ENCODE measurements at places on chromosomes 11 and 22.

GRCh38 chr22:26172389-26172990, 3.2 kb downstream of the SEZ6L start:
- DNase-seq: no peak

- DNase-seq: no peak
Measured at GRCh38 chr11:15688351-15688792, 573.6 kb downstream of the INSC start.

DNA sequence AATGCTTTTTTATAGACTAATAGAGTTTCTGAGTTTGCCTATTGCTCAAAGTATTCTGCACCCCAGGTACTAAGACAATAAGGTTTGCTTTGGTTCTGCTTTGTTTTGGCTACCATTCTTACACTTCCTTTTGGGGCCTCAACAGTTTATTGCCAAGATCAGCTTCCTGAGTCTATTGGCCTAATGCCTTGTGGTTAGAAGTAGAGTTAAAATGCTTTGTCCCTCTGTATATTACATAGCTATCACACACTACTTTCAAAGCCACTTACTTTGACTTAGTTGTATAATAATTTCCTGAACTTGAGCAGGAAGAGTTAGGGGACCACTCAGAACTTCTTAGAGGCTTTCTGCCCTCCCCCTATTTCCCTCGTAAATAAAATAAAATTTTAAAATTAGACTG, 96.5 kb downstream of the DLG2 start:
- DNase-seq: no peak

GRCh38 chr11:66281001-66281400, 3.0 kb downstream of the CNIH2 start:
- DNase-seq: no peak

DNA sequence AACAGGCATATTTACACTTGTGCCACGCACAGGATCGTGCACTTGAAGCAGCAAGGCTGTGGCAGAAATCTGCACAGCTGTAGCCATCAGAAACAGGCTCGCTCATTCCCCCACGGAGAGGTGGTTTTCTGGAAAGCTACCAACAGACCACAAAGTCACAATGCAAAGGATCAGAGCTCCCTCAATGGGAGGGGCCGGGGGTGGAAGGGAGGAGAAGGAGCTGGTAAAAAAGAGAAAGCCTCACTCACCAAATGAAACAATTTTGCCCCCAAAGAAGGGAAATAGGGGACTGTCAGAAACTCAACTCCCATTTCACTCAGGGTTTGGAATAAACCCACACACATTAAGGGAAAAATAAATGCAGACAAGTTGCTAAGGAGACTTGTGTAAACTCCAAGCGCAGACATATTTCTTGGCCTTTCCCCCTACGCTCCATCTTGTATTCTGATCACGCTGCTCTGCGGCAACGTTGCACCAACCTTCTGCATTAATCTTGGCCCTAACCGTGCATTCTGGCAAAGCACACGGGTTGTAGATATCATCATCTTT, 43.2 kb upstream of the BLID start:
- no peak for DNase-seq

DNA sequence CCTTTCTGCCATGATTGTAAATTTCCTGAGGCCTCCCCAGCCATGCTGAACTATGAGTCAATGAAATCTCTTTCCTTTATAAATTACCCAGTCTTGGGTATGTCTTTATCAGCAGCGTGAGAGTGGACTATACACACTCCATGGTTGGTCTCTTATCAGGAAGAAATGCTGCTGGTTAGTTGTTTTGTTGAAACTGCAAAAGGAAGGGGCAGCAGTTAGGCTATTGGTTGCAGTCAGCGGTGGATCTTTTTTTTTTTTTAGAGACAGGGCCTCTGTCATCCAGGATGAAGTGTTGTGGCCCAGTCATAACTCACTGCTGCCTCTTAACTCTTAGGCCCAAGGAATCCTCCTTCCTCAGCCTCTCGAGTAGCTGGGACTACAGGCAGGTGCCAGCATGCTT, 51.7 kb downstream of the HSD17B12 start:
- DNase-seq: no peak

- no peak for DNase-seq
Measured at GRCh38 chr11:72637198-72637597, 37.0 kb downstream of the PDE2A start.

DNA sequence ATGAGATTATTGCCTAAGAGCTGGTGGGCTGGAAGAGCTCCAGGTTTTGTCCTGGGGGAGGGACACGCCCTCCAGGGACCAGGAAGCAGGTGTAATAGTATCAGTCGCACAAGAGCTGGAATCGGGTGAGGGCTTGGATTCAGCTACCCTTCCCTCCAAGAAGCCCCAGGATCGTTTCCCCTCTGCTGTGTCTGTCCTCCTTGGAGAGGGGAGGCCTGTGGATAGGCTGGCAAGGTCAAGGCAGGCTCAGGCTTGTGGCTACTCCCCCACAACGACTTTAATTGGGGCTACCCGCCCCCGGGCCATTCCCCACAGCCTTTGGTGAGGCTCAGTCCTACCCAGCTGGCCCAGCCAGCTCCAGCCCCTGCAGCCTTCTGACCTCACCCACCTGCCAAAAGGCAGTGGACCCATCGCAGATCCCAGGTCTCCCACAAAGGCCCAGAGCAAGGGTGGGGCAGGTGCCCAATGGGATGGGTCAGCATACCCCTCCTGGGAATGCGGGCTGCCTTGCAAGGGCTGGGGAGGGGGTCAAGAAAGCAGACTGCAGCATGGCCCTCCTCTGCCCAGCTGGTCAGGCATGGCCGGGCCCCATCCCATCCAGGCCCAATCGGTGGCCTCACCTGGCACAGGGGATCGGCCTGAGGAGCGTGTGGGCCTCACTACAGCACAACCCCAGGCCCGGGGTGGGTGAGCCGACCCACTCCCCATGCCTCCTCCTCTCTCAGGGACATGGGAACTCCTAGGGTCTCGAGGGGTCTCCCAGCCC, 1.0 kb downstream of the CTSD start:
- DNase-seq: peak; percentile 8

- no peak for DNase-seq
Measured at GRCh38 chr11:85709941-85710702, 24.1 kb upstream of the CCDC89 start.

DNA sequence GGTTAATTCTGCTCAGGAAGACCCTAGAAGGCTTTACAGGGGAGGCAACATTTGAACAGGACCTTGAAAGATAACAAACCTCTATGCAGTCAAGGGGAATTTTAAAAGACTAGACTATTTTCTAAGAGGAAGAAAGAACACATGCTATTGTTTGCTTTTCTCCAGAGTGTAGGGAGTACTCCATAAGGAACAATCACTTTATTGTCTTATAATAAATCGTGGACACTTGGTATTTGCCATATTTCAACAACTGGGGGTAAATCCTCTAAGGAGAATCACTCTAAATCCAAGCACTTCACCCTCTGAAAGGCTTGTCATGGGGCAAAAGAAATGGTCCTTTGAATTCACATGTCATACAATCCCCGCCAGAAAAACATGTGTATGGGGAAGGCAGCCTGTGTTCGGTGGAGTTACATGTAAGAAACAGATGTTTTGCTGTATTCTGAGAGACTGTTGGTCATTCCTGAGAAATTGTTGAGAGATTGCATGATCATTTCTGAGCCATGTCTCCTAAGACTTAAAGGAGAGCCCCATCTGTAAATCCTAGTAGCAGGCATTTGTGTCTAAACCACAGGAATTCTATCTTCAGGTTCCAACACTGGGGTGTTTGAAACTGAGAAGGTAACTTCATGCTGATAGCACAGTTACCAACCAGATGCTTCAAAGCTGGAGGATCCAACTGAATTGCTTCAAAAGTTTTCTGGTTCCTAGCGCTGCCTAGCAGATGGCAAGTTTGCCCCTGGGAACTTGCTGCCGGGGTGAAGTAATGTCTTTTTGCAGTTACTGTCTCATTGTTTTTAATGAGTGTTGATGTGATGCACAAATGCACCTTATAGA, 66.8 kb downstream of the FZD4 start:
- DNase-seq: no peak

DNA sequence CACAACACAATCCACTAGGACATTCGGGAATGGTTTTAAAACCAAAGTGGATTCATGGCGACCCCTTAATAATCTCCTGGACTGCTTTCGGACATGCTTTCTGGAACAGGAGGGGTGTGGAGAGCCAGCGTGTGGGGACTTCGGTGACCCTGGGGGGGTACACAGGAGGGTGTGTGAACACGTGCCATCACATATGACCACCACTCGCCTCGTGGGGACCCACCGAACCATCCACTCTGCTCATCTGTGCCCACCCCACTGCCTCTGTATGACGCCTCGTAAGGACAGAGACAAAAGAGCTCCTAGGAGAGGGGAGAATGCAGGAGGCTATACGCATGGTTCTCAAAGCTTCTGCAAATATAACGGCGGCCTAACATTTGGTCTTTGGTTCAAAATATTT, 8.9 kb downstream of the LTO1 start:
- DNase-seq: no peak

DNA sequence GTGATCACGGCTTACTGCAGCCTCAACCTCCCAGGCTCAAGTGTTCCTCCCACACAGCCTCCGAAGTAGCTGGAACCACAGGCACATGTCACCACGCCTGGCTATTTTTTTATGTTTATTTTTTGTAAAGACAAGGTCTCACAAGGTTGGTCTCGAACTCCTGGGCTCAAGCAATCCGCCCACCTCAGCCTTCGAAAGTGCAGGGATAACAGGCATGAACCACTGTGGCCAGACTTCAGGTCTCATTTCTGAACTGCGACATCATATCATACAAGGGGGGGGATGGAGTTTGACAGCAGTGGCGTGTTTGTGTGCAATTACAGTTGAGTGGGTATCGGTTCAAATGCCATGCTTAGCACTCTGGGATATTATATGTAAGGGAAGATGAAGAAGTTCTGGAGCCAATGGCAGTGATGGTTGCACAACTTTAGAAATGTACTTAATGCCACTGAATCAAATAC, 6.9 kb downstream of the NAALADL1 start:
- no peak for DNase-seq

GRCh38 chr22:42992886-42993479, 22.0 kb downstream of the PACSIN2 start:
- no peak for DNase-seq

- DNase-seq: no peak
Measured at GRCh38 chr11:69362315-69362714, 68.4 kb downstream of the MYEOV start.

- DNase-seq: no peak
Measured at GRCh38 chr11:24589064-24589463, 92.2 kb downstream of the LUZP2 start.

GRCh38 chr22:34055525-34056200, 135.4 kb upstream of the LARGE1 start:
- no peak for DNase-seq

DNA sequence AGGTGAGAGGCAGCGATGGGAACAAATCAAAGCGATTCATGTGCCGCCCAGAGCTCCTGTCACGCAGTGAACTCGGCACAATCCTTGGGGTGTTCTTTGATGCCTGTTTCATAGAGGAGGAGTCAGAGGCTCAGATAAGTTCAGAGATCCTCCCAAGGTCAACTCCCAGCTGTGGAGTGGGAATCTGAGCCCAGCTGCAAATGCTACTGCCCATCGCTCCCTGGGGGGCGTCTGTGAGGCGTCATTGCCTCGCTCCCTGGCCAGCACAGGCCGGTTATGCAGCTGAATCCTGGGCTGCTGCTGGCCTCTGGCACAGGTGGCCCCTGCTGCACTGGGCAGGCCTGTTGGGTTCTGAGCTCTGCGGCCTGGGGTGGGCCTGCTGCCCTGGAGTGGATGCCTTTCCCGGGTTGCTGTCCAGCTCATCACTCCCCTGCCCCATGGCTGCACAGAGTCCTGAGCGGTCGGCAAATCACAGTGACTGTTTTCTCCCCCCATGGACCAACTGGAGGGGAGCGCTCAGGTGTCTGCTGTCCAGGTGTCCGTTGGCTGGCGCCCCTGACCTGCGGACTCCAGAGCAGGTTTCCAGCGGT, 36.3 kb upstream of the SHISAL1 start:
- DNase-seq: no peak

GRCh38 chr11:76523147-76523546, 78.3 kb downstream of the EMSY start:
- DNase-seq: no peak

- no peak for DNase-seq
Measured at GRCh38 chr11:16897470-16898061, 116.6 kb downstream of the PLEKHA7 start.

GRCh38 chr11:76603202-76603601, 67.3 kb downstream of the LRRC32 start:
- no peak for DNase-seq

GRCh38 chr11:55819330-55819729, at the start of gene OR5D18:
Gene OR5D18, plus strand, starts transcription at chr11:55819630. Its CDS starts 0 bp downstream, at chr11:55819630.
- no peak for DNase-seq

GRCh38 chr11:114106986-114107385, 47.5 kb downstream of the ZBTB16 start:
- DNase-seq: no peak

- DNase-seq: no peak
Measured at GRCh38 chr11:14374922-14375830, 16.2 kb upstream of the RRAS2 start.

GRCh38 chr11:34358258-34358727, 483 bp upstream of the ABTB2 start:
- DNase-seq: peak; percentile 58

DNA sequence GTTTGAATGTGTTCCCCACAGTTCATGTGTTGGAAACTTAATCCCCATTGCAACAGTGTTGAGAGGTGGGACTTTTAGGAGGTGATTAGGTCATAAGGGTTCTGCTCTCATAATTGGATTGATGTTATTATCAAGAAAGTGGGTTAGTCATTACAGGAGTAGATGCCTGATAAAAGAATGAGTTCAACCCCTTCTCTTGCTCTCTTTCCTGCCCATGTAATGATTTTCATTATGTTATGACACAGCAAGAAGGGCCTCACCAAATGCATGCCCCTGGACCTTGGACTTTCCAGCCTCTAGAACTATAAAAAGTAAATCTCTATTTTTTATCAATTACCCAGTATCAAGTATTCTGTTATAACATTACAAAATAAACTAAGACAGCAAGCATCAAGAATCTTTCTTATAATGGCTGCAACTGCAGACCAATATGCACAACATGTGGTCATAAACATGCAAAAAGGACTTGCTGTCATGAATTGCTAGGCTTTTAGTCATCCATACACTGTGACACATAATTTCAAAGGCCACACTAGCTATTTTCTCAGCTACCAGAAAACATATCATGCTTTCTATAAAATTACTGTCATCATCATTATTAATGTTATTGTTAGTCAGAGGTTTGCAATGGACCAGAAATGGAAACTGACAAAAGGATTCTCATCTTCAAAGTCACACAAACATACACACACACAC, 99.9 kb upstream of the GUCY1A2 start:
- DNase-seq: no peak

DNA sequence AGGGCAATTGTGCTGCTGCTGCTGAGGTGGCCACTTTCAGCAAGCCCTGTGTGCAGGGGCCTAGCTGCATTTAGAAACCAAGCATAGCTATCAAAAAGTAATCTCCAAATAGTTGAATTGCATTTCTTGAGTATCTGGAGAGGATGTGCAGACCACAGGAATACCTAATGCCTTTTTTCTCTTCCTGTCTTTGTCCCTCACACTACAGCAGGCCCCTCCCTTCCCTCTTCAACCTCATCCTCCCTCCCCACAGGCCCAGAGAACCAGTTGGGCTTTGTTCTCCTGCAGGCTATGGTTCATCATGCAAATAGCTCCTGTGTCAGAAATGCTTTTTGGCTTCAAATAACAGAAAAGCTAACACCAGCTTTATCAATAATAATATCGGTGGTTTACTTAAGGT, 47.7 kb downstream of the DKK3 start:
- DNase-seq: no peak

GRCh38 chr11:113255096-113255495, 59.3 kb upstream of the TTC12 start:
- no peak for DNase-seq

All from T1000 (cell line).